ENCODE measurements at places on chromosomes 12 and 14.

GRCh38 chr12:5520831-5521230 lies 88.9 kb downstream of the NTF3 start:
- no peak for DNase-seq

DNA sequence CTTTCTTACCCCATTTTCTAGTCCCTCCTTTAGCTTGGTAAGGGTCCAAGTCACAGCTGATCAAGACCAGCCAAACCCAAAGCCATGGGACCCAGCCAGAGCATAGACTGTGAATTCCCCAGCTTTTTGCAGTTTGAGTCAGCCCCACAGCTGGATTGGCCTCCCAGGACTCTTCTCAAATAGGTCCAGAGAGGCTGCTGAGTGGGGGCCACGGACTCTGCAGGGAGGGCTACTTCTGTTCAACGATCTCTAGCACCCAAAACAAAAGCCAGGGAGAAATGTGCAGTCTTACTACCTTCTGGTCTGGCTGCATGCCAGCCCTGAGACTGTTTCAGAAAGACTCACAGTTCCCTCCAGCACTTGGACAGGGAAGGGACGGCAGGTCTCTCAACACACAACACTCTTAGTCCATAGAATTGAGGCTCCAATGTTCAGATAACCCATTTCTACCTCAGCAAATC lies 1.6 kb downstream of the VDR start:
- DNase-seq, result no peak

GRCh38 chr12:69163681-69164362 lies 75.5 kb upstream of the CPSF6 start:
- DNase-seq, result no peak

GRCh38 chr14:105467249-105467941 lies 7.2 kb upstream of the CRIP2 start:
- no peak for DNase-seq

GRCh38 chr12:123076604-123077297 lies 74.1 kb downstream of the PITPNM2 start:
- DNase-seq, result no peak

DNA sequence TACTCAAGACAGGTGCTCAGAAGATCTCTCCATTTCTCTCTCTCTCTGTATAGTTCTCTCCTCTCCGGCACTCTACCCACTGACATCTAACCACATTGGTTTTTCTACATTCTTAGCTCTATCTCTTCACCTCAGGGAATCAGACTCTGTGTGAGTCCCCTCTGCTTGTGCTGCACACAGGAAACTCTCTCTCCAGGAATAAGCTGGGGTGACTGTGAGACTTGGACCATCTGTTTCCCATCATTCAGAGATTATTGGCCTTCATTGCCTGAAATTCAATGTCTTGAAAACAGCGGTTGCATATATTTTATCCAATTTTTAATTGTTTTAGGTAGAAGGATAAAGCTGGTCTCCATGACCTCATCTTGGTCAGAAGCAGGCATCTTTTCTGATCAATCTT lies 105.0 kb downstream of the SLC35F4 start:
- DNase-seq, result no peak

DNA sequence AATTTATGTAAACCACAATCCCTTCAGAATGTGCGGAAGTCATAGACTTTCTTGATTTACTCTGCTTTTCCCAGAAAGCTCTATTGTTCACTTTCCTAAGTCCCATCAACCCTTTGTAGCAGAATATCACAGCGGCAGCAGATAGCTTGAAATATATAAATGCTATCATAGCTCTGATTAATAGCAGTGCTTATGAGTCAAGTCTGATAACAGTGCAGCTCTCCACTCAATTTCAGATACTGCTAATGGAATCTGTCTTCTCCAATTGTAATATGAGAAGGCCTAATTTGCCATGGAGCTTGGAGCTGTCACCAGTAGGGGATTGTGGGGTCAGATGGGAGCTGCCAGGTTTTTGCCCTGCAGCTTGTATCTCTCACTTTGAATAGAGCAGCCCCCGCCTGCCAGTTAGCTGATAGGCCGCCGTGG lies 10.9 kb downstream of the TMEM260 start:
- no peak for DNase-seq

DNA sequence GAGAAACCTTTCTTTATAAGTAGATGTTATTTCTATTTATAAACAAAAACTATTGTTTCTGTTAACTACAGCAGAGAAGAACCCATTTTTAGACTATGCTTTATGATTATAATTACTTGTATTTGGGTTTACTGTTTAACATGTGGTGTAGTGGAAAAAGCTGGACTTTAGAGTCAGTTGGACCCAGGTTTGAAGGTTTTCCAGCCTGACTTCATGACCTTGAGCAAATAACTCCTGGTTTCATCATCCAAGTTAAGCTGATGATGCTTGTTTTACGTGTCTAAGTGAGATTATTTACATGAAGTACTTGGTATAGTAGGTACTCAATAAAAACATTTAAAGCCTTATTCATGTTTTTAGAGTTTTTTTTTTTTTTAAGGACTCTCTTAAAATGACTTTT lies 221.8 kb upstream of the ARHGAP5 start:
- DNase-seq, result no peak

GRCh38 chr12:70314145-70314544 lies 51.9 kb upstream of the KCNMB4 start:
- no peak for DNase-seq

- DNase-seq, result no peak
These were observed 169.6 kb upstream of the FRMD6 start for GRCh38 chr14:51482102-51482501.
